Stimulated activated CD4-positive, alpha-beta T cell treated with anti-CD3 and anti-CD28 coated beads, TNF-alpha, amount 100 ng/mL, for 24 hours (primary cell): ENCODE measurements at places on chromosomes 12 and 14.

DNA sequence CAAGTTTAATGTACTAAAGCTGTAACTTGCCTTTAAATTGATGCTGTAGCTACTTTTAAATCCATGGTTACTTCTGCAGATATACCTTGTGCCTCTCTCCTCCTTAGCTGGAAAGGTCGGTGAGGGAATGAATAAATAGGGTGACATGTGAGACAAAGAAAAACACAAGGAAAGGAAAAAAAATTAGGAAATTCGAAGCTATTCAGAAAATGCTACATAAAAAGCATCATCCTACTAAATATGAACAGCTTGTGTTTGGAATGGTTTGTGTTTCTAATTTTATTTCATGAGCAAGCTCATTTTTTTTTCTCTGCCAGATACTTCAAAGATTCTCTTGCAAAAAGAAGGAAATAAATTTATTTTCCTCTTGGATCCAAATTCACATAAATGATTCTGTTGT lies 186.3 kb upstream of the NUDT4 start:
- no peak for DNase-seq

DNA sequence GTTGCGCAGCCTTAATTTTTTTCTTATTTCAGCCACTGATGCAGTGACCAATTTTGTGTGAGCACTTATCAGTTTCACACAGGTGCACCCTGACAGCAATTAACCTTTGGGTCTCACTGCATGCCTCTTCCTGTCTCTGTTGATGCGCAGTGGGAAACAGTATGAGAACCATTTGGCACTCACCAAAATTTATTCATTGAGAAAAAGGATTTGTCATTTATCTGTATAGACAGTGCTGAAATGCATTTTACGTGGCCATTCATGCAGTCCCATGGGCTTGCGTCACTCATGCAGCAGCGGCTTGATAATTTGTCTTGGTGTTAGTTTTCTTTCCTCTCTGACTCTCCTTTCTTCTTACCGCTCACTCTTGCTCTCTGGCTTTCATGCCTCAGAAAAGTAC lies 157.5 kb downstream of the C12orf75 start:
- DNase-seq = no peak

GRCh38 chr12:48602192-48602989 lies 32.5 kb upstream of the LALBA start:
- no peak for DNase-seq

DNA sequence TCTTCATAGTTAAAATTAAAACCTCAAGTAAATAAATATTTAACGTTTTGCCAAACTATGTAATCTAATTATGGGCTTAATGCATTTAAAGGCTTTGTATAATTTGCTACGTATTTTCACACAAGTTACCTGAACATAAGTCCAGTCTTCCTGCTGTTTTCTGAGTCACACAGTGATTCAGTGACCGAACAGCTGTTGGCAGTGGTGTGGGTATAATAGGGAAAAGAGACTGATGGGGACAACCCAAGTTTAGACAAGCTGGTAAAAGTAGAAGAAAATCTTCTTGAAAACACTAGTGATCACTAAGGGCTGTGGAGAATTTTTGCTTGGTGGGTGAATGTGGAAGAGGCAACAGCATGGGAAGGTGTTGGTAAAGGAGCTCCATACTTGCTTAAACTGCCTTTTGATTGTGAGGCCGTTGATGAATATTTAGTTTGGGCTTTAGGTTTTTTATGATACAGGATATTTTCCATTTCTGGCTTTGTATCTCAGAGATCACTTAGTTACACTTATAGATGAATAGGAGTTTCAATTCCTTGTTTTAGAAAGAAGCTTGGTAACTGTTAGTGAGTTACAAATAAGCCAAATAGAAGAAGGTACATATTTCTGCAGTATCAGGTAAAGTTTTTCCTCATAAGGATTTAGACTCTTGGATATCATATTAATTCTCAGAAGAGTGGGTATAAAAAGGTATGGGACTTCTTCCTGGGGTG lies 23.9 kb downstream of the LRRK2 start:
- DNase-seq = no peak

- DNase-seq = no peak
Measured at GRCh38 chr14:66401449-66402095, 84.6 kb upstream of the CCDC196 start.

DNA sequence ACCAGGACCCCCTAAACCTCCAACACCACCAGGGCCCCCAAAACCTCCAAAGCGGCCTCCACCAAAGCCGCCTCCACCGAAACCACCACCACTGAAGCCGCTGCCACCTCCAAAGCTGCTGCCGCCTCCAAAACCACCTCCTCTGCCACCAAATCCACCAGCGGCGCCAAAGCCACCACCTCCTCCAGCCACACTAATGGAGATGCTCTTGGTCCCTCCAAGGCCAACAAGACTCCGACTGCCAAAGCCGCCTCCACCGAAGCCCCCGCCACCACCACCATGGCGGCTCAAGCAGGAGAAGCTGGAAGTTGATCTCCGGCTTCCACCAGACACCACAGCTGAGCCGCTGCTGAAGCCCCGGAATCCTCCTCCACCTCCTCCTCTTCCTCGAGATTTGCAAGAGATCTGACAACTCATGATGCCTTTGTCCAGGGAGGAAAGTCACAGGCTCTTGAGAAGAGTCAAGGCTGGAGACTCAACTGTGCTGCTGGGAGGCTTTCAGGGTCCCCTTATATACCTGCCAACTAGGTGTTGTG lies at the start of gene KRT2:
Gene KRT2 (minus strand): TSS at position 486 of the 536 bp plus-strand sequence. CDS start 69 bp downstream, at position 417.
- DNase-seq = no peak

DNA sequence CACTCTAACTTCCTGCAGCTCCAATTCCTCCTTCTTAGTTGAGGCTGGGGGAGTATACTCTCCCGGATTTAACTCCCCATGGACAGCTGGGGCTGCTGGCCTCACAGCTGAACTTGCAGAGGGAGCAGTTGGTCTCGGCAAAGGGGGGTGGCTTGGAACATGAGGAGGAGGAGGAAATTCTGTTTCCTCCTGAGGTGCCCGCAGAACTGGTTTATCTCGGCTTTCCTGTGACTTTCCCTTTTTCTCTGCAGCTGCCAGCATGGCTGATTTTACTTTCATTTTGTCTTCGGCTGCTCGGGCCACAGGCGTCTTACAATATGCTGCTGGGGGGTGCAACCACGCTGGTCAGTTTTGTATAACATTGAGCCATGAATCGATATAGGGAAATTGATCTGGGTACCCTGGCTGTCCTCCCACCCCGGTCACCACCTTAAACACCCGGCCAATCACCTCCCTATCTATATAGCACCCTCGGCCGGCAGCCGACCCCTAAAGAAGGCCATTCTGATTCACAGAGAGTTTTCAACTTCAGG lies 1317.6 kb downstream of the TMEM121 start:
- peak; percentile 24 for DNase-seq

GRCh38 chr14:56339855-56340701 lies 221.9 kb downstream of the PELI2 start:
- peak; percentile 15 for DNase-seq

DNA sequence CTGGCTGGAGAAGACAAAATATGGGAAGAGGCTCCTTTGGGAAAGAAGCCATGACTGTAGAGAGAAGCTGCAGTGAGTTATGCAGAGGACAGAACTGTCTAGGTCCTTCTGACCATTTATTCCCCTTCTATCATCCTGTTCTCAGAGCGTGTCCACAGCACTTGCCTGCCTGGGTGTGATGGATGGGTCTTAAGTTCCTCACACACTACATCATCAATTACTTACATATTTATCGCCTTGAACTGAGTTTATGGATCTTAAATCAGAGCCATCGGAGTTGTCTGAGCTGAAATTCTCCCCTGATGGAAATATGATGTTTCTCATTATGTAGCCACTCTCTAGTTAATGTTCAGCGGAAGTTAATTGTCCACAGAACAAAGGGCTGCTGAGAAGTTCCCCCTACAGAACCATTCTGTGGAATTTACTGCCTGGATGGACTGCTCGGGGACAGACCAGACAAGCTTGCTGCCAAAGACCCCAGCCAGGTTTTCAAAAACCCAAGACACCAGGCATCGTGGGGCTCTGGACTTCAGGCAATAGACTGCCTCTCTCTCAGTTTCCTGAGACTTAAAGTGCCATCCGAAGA lies 232.5 kb upstream of the NOS1 start:
- no peak for DNase-seq

DNA sequence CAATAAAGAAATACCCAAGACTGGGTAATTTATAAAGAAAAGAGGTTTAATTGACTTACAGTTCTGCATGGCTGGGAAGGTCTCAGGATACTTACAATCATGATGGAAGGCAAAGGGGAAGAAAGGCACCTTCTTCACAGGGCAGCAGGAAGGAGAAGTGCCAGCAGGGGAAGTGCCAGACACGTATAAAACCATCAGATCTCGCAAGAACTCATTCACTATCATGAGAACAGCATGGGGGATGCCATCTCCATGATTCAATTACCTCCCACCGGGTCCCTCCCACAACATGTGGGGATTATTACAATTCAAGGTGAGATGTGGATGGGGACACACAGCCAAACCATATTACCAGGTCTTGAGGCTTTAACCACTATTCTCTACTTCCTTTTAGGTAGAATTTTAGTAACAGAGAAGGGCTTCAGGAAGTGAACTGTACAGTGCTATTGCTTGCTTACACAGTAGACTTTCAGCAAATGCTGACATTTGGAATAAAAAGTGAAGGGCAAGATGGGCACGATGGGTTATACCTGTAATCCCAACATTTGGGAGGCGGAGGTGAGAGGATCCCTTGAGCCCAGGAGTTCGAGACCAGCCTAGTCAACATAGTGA lies 40.8 kb upstream of the OR4E1 start:
- DNase-seq = no peak

- no peak for DNase-seq
Measured at GRCh38 chr12:113295886-113296556, 38.9 kb downstream of the SLC8B1 start.
